ENCODE measurements at places on chromosomes 11 and 22.

DNA sequence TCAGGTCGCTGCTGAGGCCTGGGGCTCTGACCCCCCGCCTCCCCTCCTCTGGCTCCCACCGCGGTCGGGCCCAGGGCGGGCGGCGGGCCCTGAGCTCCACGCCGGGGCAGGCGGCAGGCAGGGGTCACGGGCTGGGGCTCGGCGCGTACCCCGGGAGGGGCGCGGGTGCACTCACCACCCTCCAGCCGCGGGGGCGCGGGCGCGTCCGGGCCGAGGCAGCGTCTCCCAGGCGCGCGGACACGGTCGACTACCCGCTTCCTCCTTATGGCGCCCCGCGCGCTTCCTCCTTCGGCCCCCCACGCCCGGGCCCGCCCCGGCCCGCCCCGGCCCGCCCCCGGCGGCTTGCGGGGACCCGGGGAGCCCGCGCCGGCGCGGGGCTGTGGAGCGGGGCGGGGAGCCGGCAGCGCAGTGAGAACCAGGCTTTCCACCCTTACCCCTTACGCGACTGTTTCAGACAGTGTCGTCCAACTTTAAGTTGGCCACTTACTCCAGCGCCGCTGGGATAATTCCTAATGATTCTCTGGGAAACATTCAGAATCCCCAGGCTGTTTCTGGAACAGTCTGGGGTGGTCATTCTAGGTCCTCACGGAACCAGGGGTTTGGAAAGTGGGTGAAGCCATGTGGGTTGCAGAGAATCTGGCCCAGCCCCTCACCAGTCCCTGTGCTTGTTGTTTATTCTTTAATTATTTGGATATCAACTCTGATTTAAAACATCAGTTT lies at the start of gene BID:
TSS of gene BID (minus strand) at position 264 of the 720 bp plus-strand sequence. CDS start 24,353 bp downstream, outside the sequence.
- peak; percentile 35 for DNase-seq

DNA sequence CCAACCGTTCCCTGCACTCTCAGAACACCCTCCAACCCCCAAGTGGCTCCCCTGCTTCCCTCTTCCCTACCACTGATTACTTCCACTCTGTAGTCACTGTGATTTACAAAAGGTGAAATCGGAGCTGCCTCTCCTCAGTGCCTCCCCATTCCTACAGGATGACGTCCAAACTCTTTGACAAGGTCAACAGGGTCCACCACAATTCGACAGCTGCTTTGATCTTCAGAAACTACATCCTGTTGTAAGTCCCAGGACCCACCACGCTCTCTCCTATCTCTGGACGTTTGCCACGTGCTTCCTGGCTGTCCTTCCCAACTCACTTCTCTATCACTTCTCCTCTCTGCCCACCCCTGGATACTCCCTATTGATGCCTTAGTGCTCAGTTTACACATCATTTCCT lies 85.0 kb upstream of the EIF3D start:
- DNase-seq: peak; percentile 65

DNA sequence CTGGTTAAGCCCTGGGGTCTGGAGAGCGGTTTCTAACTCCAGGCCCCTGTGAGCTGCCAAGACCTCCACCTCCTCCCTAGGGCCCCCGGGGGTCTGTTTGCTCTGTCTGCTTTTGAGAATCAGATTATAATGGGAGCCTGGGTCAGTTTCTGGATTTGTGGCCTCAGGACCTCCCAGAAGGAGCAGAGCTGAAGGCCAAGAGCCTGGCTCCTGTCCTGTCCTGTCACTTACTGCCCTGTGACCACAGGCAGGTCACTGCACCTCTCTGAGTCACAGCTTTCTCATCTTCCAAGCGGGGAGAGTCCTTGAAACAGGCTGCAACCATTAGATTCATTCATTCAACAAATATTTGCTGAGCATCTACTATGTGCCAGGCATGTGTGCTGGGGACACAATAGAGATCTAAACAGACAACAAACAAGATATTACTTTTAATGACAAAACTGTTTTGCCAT lies 87.3 kb upstream of the FGF3 start:
- no peak for DNase-seq

DNA sequence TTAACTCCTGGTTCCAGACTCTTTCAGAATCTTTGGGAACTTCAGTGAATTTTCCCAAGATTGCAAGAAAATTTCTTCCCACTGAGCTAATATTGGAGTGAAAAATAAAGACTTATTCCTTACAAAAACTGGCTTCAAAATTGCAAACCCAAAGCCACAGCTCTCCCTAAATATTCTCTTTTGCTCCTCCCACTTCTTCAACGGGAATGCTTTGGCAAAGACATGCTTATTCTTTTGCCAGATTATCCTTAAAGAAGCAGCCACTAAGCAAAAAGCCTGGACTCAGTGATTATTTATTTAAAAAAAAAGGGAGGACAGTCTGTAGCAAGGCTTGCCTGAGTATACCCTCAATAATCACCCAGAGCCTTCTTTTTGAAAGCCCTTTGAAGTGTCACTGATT lies 902.4 kb upstream of the CCDC90B start:
- DNase-seq: no peak

DNA sequence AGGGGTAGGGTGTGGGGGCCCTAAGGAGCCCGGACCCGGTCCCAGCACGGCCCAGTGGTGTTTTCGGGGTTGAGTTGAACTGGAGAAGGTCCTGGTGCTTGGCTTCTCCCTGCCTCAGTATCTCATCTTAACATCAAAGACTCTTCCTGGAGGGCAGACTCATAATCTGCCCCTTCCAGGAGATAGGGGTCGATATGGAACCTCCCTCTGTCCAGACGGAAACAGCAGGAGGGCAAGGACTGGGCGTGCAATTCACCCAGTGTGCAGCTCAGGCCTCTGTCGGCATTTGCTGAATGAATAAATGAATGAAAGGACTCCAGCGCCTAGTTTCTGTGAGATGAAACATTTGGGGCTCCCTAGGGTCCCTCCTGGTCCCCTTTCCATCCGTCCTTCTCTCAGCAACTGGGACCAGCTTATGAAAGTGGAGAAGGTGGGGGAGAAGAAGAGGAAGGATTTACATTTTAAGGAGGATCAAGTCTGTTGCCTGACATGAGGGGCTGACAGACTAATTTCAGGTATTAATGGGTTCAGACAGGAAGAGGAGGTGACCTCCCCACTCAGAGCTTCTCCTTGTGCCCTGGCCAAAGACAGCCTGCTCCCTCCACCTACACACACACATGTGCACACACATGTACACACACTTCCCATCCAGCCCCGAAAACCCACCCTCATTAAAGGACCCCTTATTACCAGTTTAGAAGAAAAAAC lies 1.1 kb upstream of the SHISA8 start:
- no peak for DNase-seq
